Ecto neural progenitor cell (in vitro differentiated cells): ENCODE measurements at places on chromosomes 11 and 22.
A peak's percentile ranks its signal among the peaks of the same experiment; 100 is the strongest.

DNA sequence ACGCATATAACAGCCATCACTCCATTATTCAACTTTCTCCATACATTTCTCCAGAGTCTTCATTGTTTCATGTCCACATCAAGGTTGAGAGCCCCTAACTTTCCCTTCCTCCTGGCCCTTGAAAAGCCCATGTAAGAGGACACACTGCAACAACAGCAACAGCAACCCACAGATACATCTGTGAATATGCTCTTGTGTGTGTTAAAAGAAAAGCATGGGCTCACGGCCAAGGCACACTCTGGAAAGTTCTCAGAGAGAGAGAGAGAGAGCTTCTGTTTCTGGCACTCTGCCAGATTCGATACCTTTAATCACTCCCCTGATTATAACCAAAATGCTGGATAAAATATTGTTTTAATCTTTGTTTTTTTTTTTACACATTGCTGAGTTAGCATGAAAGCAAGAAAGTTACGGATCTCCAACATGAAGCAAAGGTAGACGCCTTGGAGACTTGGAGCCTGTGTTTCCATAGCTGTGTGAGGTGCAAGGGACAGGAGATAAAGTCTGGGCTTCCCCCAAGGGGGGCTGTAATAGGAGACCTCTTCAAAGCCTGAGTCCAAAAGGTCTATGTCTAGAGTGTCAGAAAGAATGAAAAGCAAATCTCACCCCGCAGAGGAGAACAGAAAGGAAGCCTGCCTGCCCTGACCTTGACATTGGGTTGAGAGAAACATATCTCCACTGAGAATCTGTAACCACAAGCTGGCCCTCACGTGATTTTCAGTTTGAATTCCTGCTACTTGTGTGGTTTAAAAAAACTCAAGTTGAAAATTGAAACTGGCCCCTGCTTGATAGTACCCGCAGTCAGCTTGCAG is 33.7 kb upstream of the MPPED1 start:
- no peak for DNase-seq

DNA sequence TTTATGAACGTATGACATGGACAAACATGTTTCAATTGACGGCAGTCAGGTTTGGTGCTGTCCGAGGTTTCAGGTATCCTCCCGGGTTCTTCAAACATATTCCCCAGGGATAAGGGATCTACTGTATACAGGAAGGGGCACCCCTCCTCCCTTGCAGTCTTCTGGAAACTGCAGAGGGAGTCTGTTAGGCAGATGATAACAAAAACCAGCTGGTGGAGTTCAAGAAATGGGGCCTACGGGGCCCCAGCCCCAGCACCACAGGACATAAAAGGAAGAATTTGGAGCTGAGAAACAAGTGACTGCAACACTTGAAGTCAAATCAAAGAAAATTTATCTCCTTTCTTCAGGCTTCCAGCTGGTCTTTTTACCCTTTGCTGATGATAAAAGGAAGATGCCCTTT is 32.1 kb downstream of the SNU13 start:
- no peak for DNase-seq

GRCh38 chr22:35879351-35879750 is 149.3 kb downstream of the RBFOX2 start:
- no peak for DNase-seq

DNA sequence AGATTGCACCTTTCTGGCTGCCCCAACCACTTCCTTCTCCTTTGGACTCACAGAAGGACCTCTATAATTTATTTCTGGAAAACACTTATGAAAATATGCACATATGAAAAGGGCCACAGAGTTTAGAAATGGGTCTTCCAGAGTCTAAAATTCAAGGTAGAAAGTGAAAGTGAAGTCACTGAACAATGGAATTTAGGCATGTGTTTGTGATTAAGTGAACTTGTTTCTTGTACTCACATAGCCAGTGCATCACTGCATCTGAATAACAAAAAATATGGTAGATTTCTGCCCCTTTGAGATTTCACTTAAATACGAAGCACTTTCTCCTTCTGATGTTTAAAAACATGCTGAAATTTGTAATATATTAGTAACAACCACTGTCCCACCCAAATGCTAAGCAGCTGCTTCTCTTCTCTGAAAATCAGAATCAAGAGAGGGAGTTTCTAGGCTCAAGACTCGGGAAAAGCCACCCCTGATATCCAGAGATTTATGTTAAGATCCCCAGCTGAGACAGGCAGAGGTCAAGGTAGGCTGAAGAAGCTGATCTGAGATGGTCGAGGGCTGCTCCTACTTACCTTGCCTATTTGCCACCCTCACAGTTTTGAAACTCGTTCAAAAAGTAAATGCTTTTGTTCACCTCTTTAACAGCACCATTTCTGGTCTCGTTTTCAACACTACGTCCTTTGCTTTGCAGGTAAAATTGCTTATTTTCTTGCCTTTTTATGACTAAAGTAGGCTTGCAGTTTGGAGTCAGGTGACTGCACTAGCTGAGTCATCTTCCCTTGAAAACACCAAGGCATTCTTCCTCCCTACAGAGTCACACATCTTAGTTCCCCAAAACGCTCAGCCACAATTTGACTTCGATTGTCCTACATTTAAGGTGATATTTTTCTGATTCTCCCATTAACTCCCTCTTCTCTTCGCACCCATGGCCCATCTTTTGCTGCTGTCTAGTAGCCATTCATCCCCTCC is at the start of gene XKR3:
XKR3 (minus strand) TSS at position 696 of the 972 bp plus-strand sequence. CDS start 17,338 bp downstream, outside the sequence.
- no peak for DNase-seq

DNA sequence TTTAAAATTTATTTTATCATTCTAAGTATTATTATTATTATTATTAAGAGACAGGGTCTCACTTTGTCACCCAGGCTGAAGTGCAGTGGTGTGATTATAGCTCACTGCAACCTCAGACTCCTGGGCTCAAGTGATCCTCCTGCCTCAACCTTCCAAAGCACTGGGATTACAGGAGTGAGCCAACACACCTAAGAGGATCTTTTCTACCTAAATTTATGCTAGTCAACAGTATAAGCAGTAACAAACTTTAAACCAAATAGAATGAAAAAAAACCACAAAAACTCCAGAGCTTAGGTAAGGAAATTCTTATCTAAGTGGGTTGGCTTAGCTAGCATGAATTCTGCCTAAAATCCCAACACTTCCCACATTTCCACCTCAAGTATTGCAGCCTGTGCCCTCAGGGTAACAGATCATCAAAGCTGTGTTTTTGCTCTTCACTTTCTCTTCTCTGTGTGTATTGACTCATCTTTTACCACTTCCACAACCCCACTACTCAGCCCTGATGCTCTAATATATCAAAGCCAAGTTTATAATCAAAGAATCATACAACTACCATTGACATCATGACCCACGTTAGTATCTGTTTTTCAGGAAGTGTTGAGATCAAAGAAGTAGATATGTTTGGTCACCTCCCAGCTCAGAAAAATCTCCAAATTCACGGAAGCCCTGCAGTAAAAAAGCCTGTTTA is 93.7 kb upstream of the SPON1 start:
- DNase-seq = no peak

DNA sequence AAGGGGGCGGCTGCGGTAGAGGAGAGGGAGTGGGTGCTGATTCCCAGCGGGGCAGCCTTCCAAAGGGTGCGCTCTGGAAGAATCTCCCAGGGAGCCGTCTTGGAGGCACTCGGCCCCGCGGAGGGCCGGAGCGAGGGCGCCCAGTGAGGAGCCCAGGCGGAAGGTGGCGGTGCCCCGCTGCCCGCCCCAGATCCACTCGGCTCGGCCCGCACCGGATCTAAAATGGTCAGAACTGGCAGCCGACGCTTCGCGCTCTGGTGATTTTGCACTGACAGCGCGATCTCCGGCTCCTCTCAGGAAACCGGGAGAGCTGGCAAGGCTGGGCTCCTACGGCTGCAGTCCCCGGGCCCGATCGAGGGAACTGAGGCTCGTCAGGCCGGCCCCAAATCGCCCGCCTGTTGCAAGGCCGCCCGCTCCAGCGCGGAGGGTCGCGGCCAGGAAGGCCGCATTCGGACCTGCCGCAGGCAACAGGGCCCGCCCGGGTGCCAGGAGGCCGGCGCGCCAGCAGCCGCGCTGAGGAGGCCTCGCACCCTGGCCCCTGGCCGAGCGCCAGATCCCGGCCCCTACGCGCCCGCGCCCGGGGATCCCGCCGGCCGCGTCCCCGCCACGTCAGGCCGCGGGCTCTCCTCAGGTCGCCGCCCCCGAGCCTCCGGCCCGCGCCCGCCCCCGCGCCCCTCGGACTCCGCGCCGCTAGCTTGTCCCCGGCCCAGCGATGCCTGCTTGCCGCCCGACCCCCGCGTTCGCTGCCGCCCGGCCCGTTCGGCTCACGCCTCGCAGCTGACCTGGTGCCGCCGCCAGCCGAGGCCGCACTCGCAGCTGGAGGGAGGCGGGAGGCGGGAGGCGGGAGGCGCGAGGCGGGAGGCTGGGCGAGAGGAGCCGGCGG is at the start of gene KLHL22:
KLHL22 (minus strand) TSS at position 818 of the 883 bp plus-strand sequence. CDS start 6,584 bp downstream, outside the sequence.
- no peak for DNase-seq

DNA sequence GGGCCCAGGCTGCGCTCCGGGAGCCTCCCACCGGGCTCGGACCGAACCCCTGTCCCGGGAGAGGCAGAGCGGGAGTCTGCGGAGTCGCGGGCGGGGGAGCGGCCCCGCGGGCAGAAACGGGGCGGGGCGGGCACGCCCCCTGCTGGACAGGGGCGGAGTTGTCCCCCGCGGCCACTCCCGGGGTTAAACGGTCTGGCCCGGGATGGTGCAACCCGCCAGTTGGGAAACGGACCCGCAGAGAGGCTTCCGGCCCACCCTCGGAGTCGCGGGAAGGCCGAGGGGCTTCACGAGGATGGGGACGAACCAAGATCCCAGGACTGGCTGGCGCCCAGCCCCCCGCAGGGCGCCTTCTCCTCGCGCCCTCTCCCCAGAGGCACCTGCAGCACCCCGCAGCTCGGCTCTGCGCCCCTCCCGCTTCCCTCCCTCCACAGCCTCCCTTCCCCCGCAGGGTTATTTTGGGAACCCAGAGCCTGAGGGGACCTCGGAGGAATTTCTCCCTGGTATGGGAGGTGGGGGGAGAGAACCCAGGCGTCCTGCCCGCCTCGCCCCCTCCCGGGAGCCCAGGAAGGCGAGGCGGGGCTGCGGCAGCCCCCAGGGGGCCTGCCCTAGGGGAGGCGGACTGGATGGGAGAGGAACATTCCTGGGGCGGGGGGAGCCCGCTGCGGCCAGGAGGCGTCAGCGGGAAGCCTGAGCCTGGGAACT is 902 bp downstream of the RASGRP2 start:
- peak; percentile 87 for DNase-seq

- no peak for DNase-seq
These were observed 807 bp upstream of the ZNF74 start for GRCh38 chr22:20392983-20393704.

DNA sequence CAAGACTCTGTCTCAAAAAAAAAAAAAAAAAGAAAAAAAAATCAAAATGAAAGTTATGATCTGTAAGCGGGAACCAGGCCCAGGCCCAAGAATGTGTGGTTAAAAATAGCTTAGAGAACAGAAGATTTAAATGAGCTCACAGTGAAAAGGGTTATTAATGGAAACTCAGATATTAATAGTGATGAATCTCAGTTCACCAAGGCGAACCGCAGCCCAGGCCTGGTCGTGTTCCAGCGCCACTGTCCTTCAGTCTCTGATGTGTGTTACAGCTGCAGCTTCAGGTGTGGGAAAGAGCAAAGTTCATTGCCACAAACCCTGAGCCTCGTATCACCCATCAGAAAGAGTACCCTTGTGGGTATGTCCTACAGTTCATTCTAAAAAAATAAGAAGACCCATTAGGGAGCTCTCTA is 107.1 kb downstream of the GAB2 start:
- DNase-seq = no peak

DNA sequence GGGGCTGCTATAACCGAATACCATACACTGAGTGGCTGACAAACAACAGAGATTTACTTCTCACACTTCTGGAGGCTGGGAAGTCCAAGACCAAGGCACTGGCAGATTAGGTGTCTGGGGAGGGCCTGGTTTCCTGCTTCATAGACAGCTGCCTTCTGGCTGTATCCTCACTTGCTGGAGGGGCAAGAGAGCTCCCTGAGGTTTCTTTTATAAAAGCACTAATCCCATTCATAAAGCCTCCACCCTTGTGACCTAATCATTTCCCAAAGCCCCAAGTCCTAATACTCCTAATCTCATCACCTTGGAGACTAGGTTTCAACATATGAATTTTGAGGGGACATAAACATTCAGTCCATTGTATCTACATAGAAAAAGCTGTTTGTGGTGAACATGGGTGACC is 131.8 kb downstream of the KIRREL3 start:
- DNase-seq = no peak

DNA sequence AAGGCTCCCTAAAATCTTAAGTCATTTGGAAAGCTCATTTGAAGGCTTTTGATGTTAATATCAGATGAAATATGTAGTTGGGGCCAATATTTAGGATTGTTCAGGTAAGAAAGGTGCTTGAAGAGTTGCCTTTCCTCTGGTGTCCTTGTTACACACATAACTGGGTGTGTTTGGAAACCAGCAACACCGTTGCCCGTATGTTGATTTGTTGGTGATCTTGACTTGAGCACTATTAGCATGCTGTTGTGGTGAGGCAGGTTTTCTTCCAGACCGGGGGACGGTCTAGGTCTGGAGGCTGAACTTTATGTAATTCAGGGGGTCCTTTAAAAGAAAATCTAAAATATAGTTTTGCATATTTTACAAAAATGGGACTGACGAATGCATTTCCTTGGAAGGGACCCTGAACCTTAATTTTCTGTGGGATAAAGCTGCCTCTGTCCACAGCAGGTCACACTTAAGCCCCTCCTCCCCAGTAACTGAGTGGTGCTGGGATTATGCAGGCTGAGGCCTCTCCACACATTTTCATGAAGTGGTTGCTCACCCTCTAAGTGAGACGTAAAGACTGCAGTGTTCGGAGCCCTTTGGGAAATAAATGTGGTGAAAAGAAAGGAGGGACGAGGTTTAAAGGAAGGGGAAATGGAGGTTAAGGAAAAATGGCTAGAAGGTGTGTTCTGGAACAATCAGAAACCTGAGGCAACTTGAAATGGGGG is 1.8 kb downstream of the YWHAH start:
- DNase-seq = no peak

GRCh38 chr11:109612496-109612895 is 190.5 kb downstream of the C11orf87 start:
- no peak for DNase-seq

DNA sequence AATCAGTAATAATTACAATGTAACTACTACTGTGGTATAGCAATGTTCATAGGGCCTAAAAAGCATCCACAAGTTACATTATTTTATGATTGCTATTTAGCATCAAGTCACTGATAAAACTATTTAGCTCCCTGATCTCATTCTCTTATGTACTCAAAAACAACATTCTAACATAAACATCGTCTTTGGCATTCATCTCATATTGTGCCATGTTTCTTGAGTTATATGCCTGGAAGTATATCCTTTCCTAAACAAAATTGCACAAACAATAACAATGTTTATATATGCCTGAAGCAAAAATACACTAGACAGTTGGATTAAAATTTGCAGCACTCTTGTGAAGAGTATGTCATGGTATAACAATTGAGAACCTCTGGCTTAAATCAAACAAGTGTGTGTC is 34.1 kb downstream of the HORMAD2 start:
- DNase-seq = no peak

DNA sequence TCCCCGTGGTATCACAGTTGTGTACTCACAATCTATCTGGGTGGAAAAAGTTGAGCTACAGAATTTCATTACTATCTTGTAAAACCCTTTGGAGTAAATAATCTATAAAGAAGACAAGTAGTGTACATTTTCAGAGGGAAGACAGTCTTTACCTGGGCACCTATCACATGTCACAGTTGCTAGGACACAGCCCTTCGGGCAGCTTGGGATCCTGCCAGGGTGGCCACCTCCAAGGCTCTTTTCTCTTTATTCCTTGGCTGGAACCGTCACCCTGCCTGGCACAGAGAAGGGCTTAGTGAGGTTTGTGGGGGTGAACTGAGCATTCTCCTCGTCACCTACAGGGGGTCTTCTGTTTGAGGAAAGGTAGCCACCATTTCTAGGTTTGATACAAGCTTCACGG is 23.6 kb downstream of the LRRC74B start:
- no peak for DNase-seq
